Renal cortex interstitium (tissue), 15 donors: ENCODE measurements at places on chromosomes 2 and 18. TPM values are rescaled to one million over a fixed set of nuclear protein-coding genes. Genes with fewer than 3 reads are reported as not detected.

Gene CKAP2L
- polyA plus RNA-seq: 15.3 TPM

Gene HES6
- polyA plus RNA-seq: 6.4 TPM

Gene ASIC4
- polyA plus RNA-seq: 0.29 TPM

Gene C2orf66
- polyA plus RNA-seq: 0.37 TPM

Gene NRP2
- polyA plus RNA-seq: 65.5 TPM

Gene SLC9A4
- 5.9 TPM for polyA plus RNA-seq

Gene AMER3
- 0.03 TPM for polyA plus RNA-seq

Gene ALKAL2
- 5.8 TPM for polyA plus RNA-seq

Gene UGT1A10
- not detected for polyA plus RNA-seq

Gene ERBB4
- polyA plus RNA-seq: 56.6 TPM

Gene MDH1B
- polyA plus RNA-seq: 14.5 TPM

Gene NFU1
- polyA plus RNA-seq: 71.4 TPM
